Stimulated activated CD8-positive, alpha-beta memory T cell treated with anti-CD3 and anti-CD28 coated beads, Interleukin-15, amount 100 ng/mL, for 4 hours (primary cell): ENCODE measurements at places on chromosomes 11 and 22.

GRCh38 chr11:118334745-118335144, 7.8 kb downstream of the CD3D start:
- DNase-seq, result no peak

DNA sequence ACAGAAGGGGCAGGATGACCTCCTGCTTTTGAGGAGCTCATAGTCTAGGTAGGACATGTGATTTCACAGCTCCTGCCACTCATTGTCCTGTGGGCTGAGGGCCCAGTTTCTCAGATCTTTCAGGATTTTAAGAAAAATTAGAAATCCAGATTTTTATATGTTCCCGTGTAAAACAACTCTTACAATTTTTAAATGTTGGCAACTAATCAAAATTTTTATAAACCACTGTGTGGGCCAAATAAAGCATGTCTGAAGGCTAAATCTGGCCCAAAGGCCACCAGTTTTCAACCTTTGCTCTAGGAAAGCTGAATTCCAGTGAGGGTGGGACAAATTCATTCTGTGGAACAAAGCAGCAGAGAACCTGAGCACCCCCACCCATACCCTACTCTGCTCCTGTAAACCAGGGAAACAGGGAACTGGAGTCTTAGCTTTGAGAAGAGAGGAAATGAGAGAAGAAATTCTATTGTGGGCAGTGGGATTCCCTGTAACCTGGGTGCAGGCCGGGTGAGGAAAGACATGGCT, 20.6 kb downstream of the LRRC32 start:
- DNase-seq, result no peak

- no peak for DNase-seq
Measured at GRCh38 chr22:19982991-19983578, 33.5 kb downstream of the ARVCF start.

- no peak for DNase-seq
Measured at GRCh38 chr11:120182372-120182771, 28.5 kb upstream of the OAF start.

DNA sequence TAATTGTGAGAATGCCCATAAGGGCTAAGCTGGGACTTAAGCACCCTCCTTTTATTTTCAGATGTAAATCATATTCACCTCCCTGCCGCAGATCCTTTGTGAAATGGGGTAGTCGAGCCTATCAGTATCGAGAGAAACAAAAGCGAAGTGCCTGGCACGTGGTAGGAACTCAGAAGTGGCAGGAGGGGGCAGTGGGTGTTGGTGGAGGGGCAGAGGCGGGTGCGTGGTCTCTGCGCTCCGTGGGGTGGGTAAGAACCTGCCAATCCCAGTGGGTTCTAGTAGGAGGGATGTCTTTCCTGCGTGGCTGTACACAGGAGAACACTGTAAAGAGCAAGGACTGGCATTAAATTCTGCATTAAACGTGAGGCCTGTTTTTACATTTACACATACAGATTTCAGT, 21.8 kb upstream of the PARVB start:
- no peak for DNase-seq
